Muscle of back (tissue), 13 donors: ENCODE measurements at places on chromosomes 16 and 17. TPM values are rescaled to one million over a fixed set of nuclear protein-coding genes. Genes with fewer than 3 reads are reported as not detected.

DNA sequence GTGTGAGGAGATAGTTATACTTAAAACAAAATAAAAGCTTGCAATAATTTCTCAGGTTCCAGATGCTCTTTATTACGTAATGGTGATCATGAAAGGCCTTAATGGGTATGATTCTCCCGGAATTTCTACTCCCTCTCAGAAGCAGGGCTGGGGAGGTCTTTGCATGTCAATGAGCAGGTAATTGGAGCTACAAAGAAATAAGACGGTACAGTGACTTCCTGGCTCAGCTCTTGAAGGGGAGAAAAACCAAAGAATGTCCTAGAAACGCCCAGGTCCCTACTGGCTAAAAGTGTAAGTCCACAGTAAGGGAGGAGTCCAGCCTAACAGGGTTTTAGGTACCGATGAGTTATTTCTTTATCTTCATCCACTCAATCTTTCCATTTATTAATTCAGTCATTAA is 390.9 kb downstream of the TMEM114 start:
- no peak for DNase-seq

DNA sequence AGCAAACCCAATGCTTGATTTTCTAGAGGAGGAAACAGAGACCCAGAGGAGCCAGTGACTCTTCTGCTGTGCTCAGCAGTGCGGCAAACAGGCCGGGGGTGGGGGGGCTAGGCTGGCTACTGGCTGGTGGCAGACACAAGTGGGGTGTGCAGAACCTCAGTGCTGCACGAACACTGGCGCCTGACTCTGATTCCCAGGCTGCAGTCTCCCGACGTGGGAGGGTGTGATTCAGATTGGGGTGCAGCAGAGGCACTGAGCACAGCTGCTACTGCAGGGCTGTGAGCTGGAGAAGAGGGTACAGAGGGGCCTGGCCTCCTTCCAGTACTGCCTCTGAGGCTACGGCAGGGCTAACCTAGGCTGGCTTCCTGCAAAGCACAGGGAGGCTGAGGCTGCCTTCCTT is 8.1 kb downstream of the RPL19 start:
- no peak for DNase-seq

TP53TG3B gene
- polyA plus RNA-seq: not detected

OMG gene
- 0.46 TPM for polyA plus RNA-seq

DNA sequence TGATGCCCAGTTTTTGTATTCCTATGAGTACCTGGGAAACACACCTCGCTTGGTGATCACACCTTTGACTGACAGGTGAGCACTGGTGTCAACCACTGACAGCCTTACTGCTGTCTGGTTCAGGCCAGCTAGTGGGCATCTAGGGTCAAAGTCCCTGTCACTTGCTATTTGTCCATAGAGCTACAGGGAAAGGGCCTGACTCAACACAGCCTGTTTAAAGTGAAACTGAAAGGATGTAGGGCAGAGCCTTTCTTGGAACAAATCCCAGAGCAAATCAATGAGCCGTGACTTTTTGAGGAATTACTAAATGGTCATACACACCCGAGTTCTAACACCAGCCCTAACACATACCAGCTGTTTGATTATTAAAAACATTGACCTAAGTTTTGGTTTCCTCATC is 106.8 kb downstream of the DNAH9 start:
- peak; percentile 32 for DNase-seq

- DNase-seq: no peak
Measured at GRCh38 chr17:9259419-9259818, 238.1 kb downstream of the NTN1 start.

DNA sequence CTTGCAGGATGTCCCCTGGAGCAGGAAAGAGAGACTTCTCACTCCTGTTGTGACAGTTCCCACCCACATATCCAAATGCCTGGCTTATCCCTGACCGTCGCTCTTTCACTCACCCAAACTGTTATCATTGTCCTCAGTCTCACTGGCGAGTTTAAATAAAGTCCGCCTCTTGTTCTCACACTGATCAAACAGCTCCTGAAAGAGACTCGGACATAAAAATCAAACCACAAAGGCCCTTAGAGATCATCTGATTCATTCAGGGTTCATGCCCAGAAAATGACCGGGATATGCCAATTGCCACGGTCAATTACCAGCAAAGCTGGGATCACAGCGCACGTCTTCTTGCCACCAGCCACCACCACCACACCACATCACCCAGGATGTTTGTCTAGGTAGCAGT is 19.9 kb downstream of the GGA3 start:
- no peak for DNase-seq

DNA sequence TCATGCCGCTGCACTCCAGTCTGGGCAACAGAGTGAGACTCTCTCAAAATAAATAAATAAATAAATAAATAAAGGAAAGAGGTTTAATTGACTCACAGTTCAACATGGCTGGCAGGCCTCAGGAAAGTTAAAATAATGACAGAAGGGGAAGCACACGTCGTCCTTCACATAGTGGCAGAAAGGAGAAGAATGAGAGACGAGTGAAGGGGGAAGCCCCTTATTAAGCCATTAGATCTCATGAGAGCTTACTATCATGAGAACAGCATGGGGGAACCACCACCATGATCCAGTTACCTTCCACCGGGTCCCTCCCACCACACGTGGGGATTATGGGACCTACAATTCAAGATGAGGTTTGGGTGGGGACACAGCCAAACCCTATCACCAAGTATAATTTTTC is 54.5 kb downstream of the PAFAH1B1 start:
- DNase-seq: no peak

GRCh38 chr17:39579318-39580081 is 28.2 kb downstream of the NEUROD2 start:
- DNase-seq: no peak

HEXD gene
- polyA plus RNA-seq: 18.1 TPM

DNA sequence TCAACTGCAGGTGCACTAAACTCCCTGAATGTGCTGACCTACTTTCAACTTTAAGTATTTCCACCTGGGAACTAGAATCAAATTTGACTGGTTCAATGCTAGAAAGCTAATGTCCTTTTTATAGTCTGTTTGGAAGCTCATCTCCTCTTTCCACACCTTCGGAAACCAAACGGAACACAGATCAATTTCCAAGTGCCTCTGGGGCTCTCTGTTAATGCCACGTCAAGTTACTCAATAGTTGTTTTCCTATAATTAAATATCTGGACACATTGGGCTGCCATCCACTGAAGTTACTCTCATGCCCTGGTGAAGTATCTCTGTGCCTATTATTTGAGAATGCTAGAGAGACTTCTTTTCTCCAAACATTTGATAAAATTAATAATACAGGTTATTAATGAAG is 29.7 kb downstream of the ABAT start:
- DNase-seq: no peak

- no peak for DNase-seq
Measured at GRCh38 chr16:740459-740763, 386 bp downstream of the CIAO3 start.

DNA sequence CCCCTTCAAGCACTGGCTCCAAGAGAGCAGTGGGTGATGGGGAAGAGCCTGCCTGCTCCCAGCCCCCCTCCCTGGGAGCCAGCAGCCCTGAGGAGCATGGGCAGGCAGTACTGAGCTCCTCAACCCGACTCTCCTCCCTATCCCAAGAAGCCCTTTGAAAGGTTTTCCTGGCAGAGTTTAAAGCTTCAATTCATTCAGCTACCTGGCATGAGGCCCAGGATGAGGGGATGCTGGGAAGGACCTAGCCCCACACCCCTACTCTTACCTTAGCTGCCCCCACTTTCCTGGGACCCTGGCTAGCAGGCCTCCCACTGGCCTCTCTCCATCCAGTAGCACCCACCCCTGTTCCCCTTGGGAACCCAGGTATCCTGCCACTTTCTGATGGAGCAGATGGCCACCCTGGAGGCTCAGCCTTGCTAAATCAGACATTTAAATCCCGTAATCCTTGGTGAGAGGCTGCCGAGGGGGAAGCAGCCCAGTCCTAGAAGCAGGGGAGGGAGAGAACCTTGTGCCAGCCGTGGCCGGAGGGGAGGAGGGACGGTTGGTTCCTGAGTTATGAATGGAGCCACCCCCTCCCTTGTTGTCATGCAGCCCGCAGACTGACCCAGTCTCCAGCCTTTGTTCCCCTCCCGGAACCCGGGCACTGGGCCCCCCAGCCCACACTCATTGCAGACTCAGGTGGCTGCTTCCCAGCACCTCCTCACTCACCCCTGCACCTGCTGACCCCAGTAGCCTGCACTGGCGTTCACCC is 17.1 kb downstream of the ATP1B2 start:
- no peak for DNase-seq

DECR2 gene
- 6.5 TPM for polyA plus RNA-seq

TMEM101 gene
- 29.1 TPM for polyA plus RNA-seq

KRT28 gene
- not detected for polyA plus RNA-seq
